Motor neuron (in vitro differentiated cells): ENCODE measurements at places on chromosomes 6 and 20. TPM values are rescaled to one million over a fixed set of nuclear protein-coding genes. Genes with fewer than 3 reads are reported as not detected.

DEF6 gene
- 3.7 and 4.5 TPM in 2 replicates for total RNA-seq

HLA-DRA gene
- total RNA-seq = not detected in 2 replicates

PHACTR3 gene
- total RNA-seq = 15.5 and 16.2 TPM in 2 replicates

APCDD1L gene
- total RNA-seq = 0.29 and 0.74 TPM in 2 replicates

SH3BGRL2 gene
- total RNA-seq = 14.8 and 17.0 TPM in 2 replicates
